AG08395 (cell line): ENCODE measurements at places on chromosomes 1 and 21.

DNA sequence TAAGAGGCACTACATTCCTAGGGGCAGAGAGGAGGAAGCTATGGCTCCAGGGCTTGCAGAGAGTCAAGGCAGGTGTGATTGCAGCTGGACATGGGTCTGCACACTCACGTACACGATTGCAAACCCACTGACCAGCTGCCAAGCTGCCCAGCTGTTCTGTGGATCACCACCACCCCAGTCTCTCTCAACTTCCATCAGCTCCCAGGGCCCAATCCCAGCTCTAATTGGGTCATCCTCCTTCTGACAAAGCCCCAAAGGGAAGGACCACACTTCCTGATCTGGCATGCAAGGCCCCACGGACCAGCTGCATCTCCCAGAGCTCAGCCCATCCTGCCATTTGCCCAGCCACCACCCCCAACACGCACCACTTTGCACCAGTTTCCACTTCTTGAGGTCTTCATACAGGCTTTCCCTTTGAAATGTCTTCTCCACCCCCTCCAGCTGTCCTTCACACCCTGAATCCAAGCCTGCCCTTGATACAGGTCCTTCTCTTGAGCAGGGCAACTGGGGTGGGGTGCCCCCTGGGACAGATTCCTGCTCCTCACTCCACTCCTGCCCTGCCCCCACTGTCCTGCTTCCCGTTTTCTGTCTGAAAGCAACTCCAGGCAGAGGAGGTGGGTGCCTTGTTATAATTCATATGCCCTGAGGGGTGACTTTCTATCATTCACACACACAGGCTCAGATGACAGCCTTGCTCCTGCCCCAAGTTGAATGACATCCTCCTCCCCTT is 179.4 kb upstream of the EDN2 start:
- DNase-seq: no peak

DNA sequence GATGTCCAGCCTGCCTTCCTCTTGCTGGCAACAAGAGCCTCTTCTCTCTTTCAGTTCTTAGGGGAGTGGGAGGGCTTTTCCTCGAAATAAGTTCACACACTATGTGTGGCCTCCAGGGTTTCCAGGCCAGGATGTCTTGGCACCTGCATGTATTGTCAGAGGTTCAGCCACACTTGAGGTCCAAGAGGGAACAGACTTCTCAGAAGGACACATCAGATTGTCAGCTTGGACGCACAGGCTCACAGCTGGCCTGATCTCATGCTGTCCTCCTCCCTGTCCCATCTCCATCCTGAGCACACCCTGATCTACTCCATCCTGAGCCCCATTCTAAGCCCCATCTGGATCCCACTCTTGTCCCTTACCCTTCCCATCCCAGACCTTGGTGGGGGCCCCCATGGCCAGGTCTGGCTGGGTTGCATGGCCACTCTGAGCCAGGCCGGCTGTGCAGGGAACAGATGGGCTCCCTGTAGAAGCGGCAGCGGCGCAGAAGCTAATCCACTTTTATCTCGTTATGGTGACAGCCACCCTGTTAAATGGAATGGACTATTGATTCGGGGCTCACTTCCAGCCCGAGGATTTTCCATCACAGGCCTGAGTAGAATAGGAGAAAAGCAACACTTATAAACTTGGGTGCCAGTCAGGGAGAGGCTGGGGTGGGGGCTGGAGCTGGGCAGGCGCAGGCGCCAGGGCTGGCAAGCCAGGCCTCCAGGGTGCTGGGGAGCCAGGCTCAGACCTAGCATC is 85.1 kb upstream of the CSF3R start:
- no peak for DNase-seq

DNA sequence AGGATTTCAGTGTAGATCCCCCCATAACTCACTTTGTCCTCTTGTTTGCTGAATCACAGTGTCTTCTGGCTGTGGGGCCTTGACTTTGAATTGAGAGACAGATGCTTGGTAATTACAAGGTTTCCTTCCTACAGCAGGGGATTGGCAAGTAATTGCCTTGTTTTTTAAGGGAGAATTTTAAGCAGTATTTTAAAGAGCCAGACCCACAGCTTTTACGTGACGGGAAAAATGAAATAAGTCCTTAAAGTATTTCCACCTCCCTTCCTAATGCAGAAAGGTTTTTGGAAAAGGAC is 41.0 kb downstream of the PGBD5 start:
- no peak for DNase-seq

GRCh38 chr1:16293538-16293937 is 56.6 kb upstream of the CPLANE2 start:
- no peak for DNase-seq

DNA sequence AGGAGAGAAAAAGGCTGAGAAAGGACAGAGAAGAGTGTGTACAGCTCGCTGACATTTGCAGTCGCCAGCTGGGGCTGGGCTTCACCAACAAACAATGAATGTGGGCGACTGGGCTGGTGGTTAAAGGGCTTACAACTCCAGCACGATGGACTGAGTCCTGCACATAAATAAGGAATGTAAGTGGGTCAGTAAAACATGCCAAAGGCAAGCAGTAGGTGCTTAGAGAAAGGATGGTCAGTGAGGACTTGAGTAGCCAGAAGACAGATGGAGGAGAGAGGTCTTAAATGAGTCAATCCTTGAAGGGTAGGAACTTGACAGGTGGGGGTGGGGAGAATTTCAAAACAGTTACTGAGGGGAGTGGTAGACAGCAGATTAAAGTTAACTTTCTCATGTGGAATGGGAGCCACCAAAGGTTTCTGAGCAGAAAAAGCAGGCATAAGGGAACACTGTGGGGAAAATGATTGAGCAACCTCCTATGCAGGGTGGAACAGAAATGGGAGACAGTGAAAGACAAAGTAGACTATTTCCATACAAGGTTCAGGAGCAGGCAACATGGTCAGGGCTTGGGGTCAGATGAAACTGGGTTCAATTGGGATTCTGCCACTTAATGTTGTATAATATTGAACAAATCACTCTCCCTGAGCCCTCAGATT is 37.4 kb downstream of the GADD45A start:
- no peak for DNase-seq
